Midbrain (tissue), 1 donor: ENCODE measurements at places on chromosomes 4 and X.

- DNase-seq, result no peak
Measured at GRCh38 chrX:11431786-11432185, 138.6 kb downstream of the AMELX start.

- DNase-seq, result peak; percentile 79
Measured at GRCh38 chr4:151117371-151117962, 18.0 kb downstream of the RPS3A start.

DNA sequence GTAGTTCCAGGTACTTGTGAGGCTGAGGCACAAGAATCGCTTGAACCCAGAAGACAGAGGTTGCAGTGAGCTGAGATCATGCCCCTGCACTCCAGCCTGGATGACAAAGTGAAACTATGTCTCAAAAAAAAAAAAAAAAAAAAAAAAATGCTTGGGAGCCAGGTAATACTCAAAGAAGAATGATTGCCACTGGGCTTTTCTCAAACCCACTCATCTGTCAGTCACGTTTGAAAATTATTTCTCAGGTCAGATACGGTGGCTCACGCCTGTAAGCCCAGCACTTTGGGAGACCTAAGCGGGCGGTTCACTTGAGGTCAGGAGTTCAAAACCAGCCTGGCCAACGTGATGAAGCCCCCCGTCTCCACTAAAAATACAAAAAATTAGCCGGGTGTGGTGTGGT lies 155.7 kb downstream of the RELL1 start:
- DNase-seq, result no peak

DNA sequence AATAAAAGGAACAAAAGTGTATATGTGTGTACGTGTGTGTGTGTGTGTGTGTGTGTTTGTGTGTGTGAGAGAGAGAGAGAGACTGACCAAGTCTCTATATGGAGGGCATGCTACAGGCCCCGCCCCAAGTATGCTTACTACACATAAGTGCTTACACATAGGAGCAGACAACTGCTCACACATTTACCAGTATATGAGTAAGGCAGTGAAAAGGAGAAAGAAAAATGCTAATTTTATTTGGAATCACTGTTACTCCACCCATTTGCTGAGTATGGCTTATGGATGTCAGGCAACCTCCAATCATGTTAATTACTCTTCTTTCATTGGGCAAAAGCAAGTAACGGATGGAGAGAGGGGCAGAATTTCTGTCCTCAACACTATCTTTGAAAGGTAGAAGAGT lies 107.6 kb upstream of the STK26 start:
- no peak for DNase-seq

GRCh38 chr4:80092088-80092487 lies 19.1 kb upstream of the ANTXR2 start:
- DNase-seq, result no peak
